ENCODE measurements at places on chromosomes 12 and 14.

DNA sequence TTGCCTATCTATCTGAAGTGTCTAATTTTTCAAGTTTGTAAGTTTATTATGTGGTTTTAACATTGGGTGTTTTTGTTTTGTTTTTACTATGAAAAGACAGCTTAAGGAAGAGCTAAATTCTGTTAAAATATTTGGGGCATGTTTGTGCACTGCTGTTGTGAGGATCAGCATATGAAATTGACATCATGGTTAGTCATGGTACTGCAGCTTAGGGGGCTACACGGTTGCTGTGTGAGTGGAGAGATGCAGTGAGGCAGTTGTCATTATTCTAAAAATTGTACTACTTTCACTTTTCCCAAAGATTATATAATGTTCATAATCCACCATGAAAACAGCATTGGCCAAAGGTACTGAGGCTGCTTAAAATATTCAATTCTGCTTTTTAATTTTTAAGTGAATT, 49.0 kb downstream of the ZC3H14 start:
- DNase-seq: no peak

DNA sequence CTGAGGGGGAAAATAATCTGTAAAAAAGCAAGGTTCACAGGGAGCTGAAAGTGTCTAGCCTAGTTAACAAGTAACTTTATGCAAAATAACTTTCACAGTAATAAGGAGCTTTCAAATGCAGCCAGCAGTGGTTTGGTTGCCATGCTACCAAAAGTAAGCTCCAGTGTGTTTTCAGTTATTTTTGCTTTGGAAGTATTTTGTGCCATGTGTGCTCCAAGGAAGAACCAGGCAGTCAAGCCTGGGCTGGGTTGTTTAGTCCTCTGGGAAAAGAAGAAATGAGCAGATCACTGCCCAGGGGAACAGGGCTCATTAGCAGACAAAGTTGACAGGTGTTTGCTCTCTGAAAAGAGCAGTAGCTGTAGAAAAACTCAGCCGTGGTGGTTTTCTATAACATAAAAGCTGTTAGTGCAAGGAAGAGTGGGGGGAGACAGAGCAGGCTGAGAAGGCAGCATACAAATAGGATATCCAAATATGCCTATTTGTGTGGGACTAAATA, 92.8 kb upstream of the TMTC2 start:
- no peak for DNase-seq

DNA sequence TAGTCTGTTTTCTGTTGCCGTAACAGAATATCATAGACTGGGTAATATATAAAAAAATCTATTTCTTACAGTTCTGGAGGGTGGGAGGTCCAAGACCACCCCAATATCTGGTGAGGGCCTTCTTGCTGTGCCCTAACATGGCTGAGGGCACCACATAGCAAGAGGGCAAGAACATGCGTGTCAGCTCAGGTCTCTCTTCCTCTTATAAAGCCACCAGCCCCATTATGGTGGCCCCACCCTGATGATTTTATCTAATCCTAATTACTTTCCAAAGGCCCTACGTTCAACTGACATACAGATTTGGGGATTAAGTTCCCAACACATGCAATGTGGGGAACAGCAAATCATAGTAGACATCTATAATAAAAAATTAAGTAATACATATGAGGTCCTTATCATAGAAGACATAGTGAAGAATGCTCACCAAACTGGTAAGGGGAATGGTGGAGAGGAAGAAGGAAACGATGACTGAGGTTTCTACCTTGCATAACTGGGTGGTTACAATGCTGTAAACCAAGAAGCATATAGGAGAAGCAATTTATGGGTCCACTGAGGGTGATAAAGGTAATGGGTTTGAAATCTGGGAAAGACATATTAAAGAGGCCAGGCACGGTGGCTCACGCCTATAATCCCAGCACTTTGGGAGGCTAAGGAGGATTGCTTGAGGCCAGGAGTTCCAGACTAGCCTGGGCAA, 27.0 kb downstream of the BTBD7 start:
- no peak for DNase-seq

- DNase-seq: no peak
These were observed 150.2 kb downstream of the ADGRD1 start for GRCh38 chr12:131103669-131104462.
